Substantia nigra (tissue), 51 donors: ENCODE measurements at places on chromosomes 16 and 17.

- no peak for DNase-seq
These were observed 63.8 kb downstream of the GSG1L start for GRCh38 chr16:27999687-28000086.

GRCh38 chr17:31424944-31425281, 33.4 kb downstream of the RAB11FIP4 start:
- DNase-seq, result no peak

- no peak for DNase-seq
These were observed 24.5 kb upstream of the TEKT1 start for GRCh38 chr17:6856051-6856450.

- DNase-seq, result no peak
These were observed 213.6 kb upstream of the CDH5 start for GRCh38 chr16:66152823-66153393.

GRCh38 chr16:46783800-46784199, 35.7 kb upstream of the MYLK3 start:
- no peak for DNase-seq

GRCh38 chr17:40253565-40253964, 34.1 kb upstream of the CDC6 start:
- no peak for DNase-seq

DNA sequence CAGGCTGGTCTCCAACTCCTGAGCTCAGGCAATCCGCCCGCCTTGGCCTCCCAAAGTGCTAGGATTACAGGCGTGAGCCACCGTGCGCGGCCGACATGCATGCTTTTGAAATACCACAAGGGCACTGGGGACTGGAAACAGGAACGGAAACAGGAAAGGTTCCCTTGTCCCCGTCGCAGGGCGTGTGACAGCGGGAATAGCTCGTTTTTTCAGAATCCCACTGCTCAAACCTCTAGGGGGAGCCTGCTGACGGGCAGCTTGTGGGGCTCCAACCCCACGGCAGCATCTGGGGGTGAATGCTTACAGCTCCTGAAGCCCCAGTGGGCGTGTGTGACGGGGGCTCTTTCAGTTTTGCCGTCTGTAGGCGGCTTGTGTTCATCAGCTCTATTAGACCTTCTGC, 18.8 kb upstream of the ASGR2 start:
- no peak for DNase-seq

DNA sequence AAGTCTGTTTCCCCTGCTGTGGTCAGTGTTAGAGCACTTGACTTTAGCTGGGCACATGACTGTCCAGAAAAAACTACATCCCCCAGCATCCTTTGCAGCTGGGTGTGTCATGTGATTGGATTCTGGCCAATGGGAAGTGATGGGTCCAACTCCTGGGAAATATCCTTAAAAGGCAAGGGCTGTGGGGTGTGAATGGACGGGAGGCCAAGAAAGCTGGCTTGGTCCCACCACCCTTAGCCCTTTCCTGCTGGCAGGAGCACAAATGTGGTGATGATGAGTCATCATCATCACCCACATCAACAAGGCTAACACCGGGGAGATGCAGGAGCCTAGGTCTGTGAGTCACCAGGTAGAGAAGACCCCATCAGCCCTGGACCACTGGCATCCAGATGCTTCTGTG, 341.7 kb downstream of the C16orf95 start:
- peak; percentile 9 for DNase-seq

GRCh38 chr16:68356249-68356918, 45.6 kb downstream of the PRMT7 start:
- DNase-seq, result no peak
